Fibroblast of skin of right biceps (primary cell): ENCODE measurements at places on chromosomes 12 and 14.

DNA sequence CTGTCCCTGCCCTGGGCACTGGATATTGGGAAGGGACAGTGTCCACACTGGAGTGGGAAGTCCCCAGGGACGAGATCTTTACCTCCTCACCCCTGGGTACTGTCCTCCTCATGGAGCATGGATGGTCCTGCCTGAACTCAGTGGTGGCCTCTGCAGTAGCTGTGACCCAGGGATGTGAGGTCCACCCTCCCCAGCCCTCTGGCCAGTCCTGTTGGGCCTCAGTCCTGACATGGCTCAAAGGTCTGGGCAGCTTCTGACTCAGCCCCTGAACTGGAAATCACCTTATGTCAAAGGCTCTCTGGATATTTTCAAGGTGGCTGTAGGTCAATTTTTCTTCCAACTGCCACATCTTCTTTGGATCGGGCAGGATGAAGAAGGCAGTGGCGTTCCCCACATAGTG, 24.4 kb downstream of the SERPINA1 start:
- DNase-seq, result no peak

- no peak for DNase-seq
Measured at GRCh38 chr12:112788205-112788604, 3.3 kb upstream of the RPH3A start.

GRCh38 chr14:61542848-61543790, 152.2 kb upstream of the HIF1A start:
- no peak for DNase-seq

- no peak for DNase-seq
Measured at GRCh38 chr12:122942637-122943036, 23.6 kb downstream of the ABCB9 start.

DNA sequence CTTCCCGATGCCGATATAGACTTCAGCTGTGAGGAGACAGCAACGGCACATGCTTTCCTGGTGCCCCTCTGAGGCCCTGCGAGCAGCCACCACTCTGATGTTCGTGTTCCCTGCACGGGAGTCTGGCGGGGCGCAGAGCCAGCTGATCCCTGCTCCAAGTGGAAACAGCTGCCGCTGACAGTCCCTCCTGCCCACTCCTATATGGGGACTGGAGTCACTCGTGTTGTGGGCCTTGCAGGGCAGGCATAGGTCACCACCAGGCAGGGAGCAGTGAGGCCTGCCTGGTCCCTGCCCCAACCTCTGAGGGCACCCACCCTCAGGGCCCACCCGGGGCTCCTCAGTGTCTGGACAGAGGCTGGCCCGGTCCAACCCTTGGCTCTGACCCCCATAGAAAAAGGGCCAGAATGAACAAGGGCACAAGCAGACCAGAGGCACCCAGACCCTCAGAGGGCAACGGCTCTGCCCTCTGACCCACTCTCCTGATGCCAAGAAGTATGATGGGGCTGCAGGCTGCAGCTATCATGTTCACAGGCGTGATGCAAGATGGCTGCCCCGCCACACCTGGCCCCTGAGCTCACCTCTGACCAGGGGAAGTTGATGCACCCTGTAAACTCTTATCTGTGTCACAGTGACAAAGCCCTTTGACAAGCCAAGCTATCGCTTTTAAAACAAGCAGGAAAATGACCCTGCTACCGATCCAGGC, 181.6 kb downstream of the CALM1 start:
- DNase-seq, result no peak

GRCh38 chr12:74365178-74365964, 172.3 kb upstream of the ATXN7L3B start:
- DNase-seq, result peak; percentile 46

DNA sequence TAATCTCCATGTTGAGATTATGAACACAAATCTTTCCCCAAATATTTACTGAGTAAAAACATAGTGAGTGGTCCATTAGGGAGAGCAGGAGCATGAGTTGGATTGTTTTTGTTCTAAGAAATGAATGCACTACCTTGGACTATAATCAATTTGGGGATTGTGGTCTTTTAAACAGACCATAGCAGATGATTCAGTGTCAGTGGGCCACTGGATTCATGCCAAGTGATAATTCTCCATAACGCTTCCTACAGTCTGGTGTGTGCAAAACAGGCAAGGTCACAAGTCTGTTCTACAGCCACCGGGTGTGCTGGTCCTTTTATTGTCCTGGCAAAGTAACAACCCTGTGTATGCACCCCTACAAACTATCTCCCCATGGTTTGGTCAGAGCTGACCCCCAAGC, 266.3 kb downstream of the APAF1 start:
- no peak for DNase-seq

DNA sequence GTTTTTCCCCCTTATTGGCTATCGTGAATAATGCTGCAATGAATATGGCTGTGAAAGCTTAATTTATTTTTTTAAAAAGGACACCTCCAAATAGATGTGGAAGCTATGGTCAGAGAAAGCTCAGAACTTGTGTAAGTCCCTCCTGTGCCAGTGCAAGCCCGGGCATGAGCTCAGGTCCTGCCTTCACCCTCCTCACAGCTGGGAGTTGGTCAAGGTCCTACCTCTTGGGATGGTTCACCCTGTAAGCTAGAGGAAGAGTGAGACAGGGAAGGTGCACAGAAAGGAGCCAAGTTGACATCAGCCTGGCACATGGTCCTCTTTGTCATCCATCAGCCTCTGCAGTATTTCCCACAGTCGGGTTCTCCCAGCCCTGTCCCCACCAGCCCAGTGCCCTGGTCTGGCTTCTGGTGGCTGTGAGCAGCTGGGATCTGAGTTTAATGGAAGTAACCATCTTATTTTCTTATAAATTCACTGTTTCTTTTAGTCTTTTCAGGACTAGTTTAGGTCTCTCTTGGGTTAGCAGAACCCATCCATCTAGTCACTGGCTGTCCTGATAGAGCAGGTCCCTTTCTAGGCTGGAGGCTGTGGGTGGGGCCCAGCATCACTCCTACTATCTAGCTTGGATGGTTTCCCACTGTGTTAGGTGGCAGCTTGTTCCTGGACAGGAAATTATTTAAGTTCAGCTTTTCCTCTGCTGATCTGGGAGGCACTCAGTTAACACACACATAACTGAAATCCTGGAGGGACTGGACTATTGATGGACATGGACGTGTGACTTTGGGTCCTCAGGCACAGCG, 11.8 kb upstream of the PLEKHG3 start:
- DNase-seq, result no peak

DNA sequence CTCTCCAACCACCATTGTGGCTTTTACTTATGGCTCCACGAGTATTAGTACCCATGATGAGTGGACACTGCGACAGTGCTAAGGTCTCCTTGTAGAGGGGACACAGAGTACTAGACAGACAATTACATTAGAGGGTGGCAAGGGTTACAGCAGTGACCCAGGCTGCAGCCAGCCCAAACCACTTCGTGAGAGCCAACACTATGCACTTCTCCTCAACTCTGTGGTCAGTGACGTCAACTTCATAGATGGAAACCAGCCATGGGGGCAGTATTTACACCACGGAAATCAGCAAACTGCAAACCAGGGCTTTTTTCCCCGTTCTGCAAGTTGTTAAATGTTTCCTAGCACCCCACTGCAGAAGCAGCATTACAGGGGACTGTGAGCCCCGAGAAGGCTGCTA, 61.6 kb upstream of the ZFP36L1 start:
- no peak for DNase-seq

DNA sequence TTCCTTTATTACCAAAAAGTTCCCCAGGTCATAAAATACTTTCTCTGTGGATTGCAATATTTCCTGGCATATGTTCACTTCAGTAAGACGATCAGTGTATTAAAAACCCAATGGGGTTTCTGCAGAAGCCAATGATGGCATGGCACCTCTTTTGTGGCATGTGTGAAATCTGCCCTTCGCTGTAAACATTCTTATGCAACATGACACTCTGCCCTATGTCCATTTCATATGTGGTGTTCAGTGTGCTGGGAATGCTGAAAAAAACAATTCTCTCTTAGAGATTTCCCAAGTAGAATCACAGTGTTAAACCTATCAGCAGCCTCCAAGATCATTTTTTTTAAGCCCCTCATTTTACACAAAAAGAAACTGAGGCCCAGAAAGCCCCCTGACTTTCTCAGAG, 2.3 kb upstream of the MYBPC1 start:
- DNase-seq, result no peak

- DNase-seq, result no peak
Measured at GRCh38 chr14:66827182-66827581, 319.2 kb downstream of the GPHN start.

DNA sequence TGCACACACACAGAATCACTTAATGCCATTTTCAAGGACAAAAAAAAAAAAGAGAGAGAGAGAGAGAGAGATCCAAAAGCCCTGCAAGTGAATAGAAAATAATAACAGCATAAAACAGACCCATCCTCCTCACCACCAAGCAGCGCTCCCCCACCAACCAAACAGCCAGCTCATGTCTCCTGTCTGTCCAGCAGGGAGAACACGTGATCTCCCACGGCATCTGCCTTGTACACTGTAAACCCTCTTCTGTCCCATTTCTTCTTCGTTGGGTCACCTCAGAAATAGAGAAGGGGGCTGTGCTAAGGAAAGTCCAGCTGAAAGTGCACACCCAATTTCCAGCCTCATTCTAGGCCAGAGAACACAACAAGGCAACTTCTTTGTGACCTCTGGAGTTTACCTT, 222.5 kb downstream of the EXOC5 start:
- DNase-seq, result no peak

GRCh38 chr14:84777356-84777755, 752.6 kb upstream of the FLRT2 start:
- no peak for DNase-seq

DNA sequence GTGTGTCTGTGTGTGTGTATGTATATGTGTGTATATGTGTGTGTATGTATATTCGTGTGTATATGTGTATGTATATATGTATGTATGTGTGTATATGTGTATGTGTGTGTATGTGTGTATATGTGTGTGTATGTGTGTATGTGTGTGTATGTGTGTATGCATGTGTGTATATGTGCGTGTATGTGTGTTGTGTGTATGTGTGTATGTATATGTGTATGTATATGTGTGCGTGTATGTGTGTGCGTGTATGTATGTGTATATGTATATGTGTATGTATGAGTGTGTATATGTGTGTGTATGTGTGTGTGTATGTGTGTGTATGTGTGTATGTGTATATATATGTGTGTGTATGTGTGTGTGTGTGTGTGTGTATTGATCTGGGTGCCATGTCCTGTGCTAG, 31.8 kb upstream of the SLC10A1 start:
- DNase-seq, result no peak

GRCh38 chr12:133108150-133108549, 21.9 kb downstream of the ZNF891 start:
- DNase-seq, result no peak

DNA sequence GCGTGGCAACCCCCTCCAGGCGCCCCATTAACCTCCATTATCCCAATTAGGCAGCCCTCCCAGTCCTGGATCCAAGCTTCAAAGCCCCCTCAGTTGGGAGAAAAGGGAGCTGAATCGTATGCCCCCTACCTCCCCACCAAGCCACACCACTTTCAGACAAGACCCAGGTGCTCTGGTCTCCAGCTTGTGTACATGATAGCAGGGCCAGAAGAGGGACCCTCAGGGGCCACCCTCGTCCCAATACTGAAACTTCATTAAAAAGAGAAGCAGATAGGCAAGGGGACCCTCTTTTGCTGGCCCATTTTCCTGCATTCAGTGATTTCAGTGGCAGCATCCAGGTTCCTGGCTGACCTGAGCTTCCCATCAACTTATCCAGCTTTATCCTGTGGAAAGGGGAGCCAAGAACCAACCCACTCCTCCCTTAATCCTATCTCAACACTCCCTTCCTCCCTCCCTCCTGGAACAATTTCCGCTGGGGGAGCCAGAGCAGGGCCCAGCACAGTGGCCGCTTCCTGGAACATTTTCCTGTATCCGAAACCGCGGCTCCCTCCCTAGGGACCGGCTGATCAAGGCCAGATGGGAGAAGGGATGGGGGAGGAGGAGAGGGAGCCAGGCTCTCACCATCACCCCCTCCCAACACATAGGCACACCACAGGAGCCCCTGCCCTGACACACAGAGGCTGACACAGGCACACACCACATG, 9.5 kb upstream of the SP7 start:
- DNase-seq, result peak; percentile 92

- DNase-seq, result no peak
Measured at GRCh38 chr12:70002097-70002911, 177.3 kb downstream of the MYRFL start.

DNA sequence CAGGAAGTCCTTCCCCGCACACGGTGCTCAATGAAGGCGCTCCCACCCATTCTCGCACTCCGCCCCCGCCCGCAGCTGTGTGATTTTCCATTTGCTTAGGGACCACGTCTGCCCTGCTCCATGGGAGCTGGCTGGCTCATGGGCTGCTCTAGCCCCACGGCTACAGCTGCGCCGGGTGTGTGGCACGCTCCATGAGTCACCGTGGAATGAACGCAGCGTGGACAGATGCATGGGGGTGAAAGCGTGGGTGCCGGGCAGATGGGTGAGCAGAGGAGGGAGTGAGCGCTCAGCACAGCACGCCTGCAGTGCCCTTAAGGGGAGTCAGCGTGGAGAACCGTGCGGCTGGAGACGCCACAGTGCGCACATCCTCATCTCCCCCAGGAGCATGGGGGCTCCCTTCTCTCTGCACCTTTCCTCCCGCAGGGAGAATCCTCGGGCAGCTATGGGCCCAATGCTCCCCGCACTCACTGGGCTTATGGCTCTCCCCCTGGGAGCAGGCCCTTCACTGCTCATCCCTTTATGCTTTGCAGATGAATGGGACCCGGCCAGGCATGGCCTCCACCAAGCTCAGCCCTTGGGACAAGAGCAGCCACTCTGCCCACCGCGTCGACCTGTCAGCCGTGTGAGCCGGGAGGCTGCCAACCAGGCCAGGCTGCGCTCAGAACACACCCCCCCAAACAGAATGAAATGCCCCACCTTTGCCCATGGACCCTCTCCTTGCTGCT, 185.1 kb downstream of the ADGRD1 start:
- DNase-seq, result no peak

DNA sequence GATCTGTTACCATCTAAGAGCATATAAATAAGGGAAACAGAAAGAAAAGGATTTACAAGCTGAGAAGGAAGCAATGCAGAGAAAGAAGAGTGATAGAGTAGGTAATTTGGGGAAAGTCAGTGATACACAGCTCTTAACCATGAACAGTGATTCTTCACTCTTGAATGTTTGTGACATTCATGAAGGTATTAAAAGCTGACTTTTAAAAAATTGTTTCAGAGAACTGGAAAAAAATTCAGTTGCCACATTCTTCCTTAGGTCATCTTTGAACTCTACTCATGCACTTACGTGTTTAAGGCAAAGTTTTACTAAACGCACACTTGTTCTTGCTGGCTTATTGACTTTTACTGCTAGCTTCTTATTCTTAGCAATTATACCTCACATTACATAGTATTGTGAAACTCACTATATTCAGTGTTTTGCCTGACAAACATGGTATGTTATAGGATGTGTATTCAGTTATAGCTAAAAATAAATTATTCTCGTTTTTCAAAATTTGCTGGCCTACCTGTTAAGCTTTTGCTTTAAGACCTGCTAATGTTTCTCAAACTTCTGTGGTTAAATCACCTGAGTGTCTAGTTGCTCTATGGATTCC, 10.9 kb downstream of the HIF1A start:
- no peak for DNase-seq

- no peak for DNase-seq
Measured at GRCh38 chr12:75155962-75156361, 53.7 kb downstream of the KCNC2 start.
